Smooth muscle cell of bladder (primary cell): ENCODE measurements at places on chromosomes 4 and X. TPM values are rescaled to one million over a fixed set of nuclear protein-coding genes. Genes with fewer than 3 reads are reported as not detected.

The TMPRSS11F gene
- not detected in 2 replicates for total RNA-seq

The PCDH11X gene
- total RNA-seq: not detected in 2 replicates

The PRR32 gene
- not detected in 2 replicates for total RNA-seq

The GYPA gene
- not detected in 2 replicates for total RNA-seq

The BRCC3 gene
- 8.2 and 10.8 TPM in 2 replicates for total RNA-seq
